ENCODE measurements at places on chromosomes 5 and 9. TPM values are rescaled to one million over a fixed set of nuclear protein-coding genes. Genes with fewer than 3 reads are reported as not detected.

GRCh38 chr5:91499943-91500531 lies 116.9 kb upstream of the ARRDC3 start:
- no peak for DNase-seq

Gene TMEM252
- total RNA-seq, result not detected

GRCh38 chr9:130450344-130451003 lies 5.7 kb downstream of the ASS1 start:
- DNase-seq, result no peak

Gene PCDHGC4
- total RNA-seq, result 2.0 TPM

DNA sequence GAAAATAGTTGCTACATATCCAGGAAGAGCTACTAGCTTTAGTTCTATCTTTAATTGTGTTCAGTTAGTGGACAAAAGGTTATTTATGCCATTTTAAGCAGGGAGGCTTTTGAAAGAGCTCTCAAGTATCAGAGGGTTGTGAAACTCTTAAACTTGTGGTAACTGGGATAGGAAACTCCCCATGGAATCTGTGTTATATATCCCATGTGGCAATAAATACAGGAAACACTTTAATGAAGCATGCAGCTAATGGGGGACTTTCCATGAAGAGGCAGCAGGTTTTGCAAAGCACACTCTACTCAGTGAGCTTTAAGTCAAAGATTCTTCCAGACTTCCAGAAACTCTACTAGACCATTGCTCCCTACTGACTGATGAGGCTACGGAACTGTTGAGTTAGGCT lies 805.0 kb upstream of the C9orf72 start:
- no peak for DNase-seq

DNA sequence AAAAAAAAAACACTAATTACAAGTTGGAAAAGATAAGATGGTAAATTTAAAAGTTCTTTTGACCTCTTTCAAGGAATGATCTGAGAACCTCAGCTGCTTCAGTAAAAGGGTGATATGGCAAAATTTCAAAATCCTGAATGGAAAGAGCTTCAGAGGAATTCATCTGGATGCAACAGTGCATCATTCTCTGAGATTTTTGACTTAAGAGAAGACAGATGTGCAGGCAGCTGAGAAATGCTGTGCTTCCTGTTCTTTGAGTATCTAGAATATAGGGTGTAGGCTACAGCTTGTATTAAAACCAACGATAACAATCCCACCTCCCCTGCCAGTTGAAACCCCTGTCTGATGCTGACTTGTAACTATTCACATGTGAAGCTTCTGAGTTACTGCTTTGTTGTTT lies 6.2 kb downstream of the FRMPD1 start:
- DNase-seq, result no peak

Gene VCP
- 179 TPM for total RNA-seq

Gene KIF20A
- 1.1 TPM for total RNA-seq

DNA sequence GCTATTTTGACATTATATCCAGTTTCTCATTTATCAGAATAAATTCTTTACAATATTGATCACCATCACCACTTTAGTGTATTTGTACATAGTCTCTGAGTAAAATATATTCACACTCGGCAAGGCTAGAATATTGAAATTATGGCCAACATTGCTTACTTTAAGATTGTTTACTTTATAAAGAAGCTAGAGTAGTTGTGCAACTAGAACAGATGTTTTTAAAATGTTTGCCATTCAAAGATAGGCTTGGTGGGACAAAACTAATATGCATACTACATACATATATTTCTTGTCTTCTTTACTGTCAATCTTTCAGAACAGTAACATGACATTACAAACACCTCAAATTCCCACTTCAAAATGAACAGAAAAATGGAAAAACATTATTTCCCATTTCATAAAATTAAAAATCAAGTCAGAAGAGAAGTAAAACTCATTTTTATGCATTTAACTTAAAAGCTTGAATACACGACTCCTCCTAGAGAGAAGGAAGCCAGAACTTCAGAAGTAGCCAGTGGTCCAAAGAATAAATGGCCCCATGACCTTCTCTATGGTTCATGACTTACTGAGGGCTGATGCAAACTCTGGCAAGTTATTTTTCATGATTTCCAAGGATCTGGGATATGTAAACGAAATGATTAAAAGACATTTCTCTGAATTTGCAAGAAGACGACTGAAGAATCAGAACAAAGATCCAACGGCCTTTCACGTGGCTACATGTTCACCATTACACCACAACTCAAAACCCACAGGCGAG lies 14.1 kb downstream of the MTX3 start:
- no peak for DNase-seq
